Mesangial cell (primary cell): ENCODE measurements at places on chromosomes 1 and 21. TPM values are rescaled to one million over a fixed set of nuclear protein-coding genes. Genes with fewer than 3 reads are reported as not detected.

MATN1 gene
- not detected in 2 replicates for total RNA-seq

C1orf116 gene
- 1.3 and 2.4 TPM in 2 replicates for total RNA-seq

ERICH3 gene
- not detected in 2 replicates for total RNA-seq

PCP4 gene
- total RNA-seq = 0.63 TPM in 1 of 2 replicates, not detected in the other

CACNA1S gene
- not detected in 2 replicates for total RNA-seq

KCNQ4 gene
- total RNA-seq = 0.49 and 1.3 TPM in 2 replicates

SLC9C2 gene
- total RNA-seq = not detected in 2 replicates

RAP1GAP gene
- total RNA-seq = 2.6 and 36.0 TPM in 2 replicates

EVA1C gene
- 1.6 and 2.4 TPM in 2 replicates for total RNA-seq

MEX3A gene
- 15.6 and 23.7 TPM in 2 replicates for total RNA-seq

CHIT1 gene
- total RNA-seq = not detected in 2 replicates

CDK18 gene
- total RNA-seq = 3.3 and 26.9 TPM in 2 replicates

ABCA4 gene
- total RNA-seq = under 0.01 and 0.89 TPM in 2 replicates

S1PR1 gene
- total RNA-seq = 4.9 and 18.3 TPM in 2 replicates

PTGFRN gene
- 47.6 and 76.2 TPM in 2 replicates for total RNA-seq

BRDT gene
- total RNA-seq = not detected in 2 replicates

MTARC1 gene
- total RNA-seq = 4.2 and 5.2 TPM in 2 replicates

ARHGAP30 gene
- total RNA-seq = not detected in 2 replicates

KRTAP10-7 gene
- total RNA-seq = not detected in 2 replicates

GBP4 gene
- 0.13 TPM in 1 of 2 replicates, not detected in the other for total RNA-seq

MCOLN3 gene
- total RNA-seq = 0.33 and 1.0 TPM in 2 replicates

DRAM2 gene
- total RNA-seq = 29.0 and 42.5 TPM in 2 replicates

SPRR1B gene
- not detected in 2 replicates for total RNA-seq

NCF2 gene
- total RNA-seq = 7.1 and 51.5 TPM in 2 replicates

TRIM45 gene
- total RNA-seq = 3.3 and 9.9 TPM in 2 replicates

NID1 gene
- total RNA-seq = 43.7 and 59.7 TPM in 2 replicates

MX2 gene
- 0.38 and 1.5 TPM in 2 replicates for total RNA-seq

OPRD1 gene
- under 0.01 TPM in 2 replicates for total RNA-seq

ST6GALNAC5 gene
- total RNA-seq = 1.5 and 5.6 TPM in 2 replicates

CFHR3 gene
- not detected in 2 replicates for total RNA-seq

RASSF5 gene
- total RNA-seq = 2.1 and 16.4 TPM in 2 replicates

CCDC190 gene
- total RNA-seq = 0.38 and 2.0 TPM in 2 replicates

WNT3A gene
- total RNA-seq = not detected in 2 replicates

GREM2 gene
- under 0.01 and 0.13 TPM in 2 replicates for total RNA-seq

FMO4 gene
- 0.49 and 1.0 TPM in 2 replicates for total RNA-seq

DPT gene
- 0.13 TPM in 1 of 2 replicates, not detected in the other for total RNA-seq

AADACL4 gene
- 0.13 TPM in 1 of 2 replicates, not detected in the other for total RNA-seq

HMCN1 gene
- total RNA-seq = 2.9 and 23.2 TPM in 2 replicates

FALEC gene
- 0.49 TPM in 1 of 2 replicates, not detected in the other for total RNA-seq

OR2T33 gene
- total RNA-seq = 0.13 and 0.33 TPM in 2 replicates

IL12RB2 gene
- 0.33 TPM in 1 of 2 replicates, not detected in the other for total RNA-seq
